ENCODE measurements at places on chromosomes 6 and 20.

DNA sequence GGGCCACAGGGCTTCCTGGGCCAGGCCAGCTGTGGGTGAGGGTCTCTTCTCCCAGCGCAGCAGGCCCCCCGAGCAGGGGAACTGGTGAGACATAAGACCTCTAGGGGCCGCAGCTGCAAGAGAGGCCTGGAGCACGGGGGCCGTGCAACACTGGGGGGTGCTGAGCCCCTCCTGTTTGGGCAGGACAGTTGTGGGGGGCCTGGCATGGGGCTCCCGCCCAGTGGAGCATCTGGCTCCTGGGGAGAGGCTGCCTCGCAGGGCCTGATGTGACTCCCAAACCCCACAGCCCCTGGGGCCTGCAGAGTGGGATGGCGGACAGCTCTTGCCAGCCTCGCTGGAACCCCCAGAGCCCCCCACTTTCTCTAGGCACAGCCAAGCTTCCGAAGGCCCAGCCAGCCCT lies 16.9 kb upstream of the GATA5 start:
- DNase-seq: no peak

GRCh38 chr6:106138151-106138550 lies 52.0 kb downstream of the PRDM1 start:
- no peak for DNase-seq

GRCh38 chr6:158552055-158552795 lies 7.7 kb upstream of the TMEM181 start:
- DNase-seq: no peak

DNA sequence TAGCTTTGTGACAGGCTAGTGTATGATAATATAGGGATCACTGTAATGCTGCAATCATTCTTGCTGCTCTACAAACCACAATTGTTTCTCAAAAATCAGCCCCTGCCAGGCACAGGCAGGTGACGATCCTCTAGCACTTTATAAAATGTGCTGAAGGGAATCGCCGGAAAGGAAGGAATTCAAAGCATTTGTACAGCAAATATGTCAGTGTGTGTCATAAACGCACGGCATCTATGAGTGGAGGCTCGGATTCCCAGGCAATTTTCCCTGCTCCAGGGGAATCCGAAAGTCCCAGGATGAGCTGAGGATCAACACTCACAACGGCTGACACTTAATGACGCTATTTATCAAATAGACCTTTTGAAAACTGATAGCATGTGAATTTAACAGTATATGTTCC lies 1.4 kb downstream of the PHACTR1 start:
- DNase-seq: no peak

DNA sequence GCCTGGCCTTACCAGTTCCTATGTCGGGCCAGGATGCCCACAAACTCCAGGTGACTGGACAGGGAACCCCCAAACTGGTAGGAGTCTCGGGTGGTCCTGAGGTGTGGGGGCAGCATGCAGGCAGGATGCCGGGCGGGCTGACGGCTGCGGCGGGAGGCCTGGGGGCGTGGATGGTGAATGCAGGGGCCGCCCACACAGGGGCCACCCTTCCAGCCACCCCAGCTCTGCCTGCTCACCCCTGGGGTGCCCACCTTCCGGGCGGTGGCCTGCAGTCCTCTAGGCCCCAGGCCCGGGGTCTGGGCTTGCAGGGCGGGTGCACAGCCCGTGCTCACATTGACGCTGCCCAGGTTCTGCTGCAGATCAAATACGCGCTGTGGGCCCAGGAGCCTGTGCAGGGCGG lies 8.4 kb downstream of the ADRM1 start:
- DNase-seq: no peak

- no peak for DNase-seq
These were observed 192.4 kb upstream of the ZNF217 start for GRCh38 chr20:53786071-53786444.

DNA sequence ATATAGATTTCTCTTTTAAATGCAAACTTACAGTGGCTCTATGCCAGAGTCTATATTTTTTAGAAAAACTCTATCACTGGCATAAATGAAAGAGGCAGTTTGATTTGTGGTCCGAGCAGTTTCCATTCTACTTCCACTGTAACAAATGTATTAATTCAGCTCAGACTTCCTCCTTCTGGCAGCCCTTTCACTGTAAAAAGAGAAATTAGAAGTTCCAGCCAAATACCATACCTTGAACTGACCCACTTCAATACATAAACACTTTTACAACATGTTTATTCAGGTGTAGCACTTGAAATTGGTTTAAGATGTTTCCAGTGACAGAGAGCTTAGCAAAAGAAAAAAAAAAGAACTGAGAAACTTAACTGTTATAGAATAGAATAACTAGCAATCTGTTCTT lies 99.3 kb downstream of the BMP5 start:
- DNase-seq: no peak

GRCh38 chr20:32036716-32037485 lies 15.1 kb upstream of the HCK start:
- no peak for DNase-seq

GRCh38 chr6:34424200-34425131 lies 1.4 kb downstream of the RPS10 start:
- DNase-seq: no peak

DNA sequence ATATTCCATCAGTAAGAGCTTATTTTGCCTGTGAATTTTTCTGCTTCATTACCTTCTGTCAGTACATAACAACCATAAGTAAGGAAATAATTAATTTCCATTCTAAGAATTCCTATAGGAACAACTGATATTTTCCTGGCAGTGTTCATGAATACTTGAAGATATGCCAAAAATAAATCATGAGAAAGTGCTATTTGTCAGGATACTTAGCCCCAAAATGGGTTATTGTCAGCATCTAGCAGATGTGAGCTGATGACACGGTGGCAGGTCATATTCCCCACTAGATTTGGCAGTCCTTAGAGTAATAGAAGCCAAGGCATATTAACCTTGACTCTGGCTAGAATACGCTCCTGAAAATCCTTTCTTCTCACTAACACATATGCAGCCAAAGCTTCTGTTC lies 43.2 kb upstream of the CRISP1 start:
- no peak for DNase-seq

DNA sequence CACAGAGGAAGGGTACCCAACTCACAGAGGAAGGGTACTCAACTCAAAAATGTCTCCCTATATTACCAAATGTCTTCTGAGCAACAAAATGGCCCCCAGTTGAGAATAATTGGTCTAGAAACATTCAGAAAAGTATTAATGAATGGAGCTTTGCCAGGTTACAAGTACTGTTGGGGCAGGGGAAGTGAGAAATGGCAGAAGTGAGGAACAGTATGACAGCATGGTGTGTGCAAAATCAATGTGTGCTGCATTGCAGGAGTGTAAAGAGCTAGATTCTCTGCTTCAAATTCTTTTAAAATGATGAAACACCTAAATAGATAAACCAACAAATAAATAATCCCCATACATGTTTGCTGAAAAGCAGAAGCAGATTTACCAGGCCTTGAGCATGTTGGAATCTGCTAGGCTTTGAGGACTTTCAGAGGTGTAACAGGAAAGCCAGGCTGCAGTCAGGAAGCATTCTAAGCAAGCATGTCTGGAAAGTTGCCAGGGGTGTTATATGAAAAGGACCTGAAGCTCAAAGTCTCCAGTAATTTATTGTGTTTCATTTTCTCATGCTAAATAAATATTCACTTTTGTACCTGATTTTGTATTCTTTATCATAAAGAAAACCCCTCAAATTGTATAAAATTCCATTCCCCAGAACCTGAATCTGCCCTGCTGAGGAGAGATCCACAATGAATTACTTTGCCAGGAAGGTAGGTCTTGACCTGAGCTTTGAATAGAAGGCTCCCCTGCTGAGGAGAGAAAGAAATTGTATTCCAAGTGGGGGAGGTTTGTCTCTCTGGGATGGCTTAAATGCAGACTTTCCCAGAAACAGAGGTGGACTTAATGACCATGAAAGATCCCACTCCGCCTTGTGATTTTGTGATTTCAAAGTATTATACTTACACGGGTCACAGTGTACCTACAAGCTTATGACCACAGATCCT lies 265.0 kb upstream of the MARCKS start:
- no peak for DNase-seq

DNA sequence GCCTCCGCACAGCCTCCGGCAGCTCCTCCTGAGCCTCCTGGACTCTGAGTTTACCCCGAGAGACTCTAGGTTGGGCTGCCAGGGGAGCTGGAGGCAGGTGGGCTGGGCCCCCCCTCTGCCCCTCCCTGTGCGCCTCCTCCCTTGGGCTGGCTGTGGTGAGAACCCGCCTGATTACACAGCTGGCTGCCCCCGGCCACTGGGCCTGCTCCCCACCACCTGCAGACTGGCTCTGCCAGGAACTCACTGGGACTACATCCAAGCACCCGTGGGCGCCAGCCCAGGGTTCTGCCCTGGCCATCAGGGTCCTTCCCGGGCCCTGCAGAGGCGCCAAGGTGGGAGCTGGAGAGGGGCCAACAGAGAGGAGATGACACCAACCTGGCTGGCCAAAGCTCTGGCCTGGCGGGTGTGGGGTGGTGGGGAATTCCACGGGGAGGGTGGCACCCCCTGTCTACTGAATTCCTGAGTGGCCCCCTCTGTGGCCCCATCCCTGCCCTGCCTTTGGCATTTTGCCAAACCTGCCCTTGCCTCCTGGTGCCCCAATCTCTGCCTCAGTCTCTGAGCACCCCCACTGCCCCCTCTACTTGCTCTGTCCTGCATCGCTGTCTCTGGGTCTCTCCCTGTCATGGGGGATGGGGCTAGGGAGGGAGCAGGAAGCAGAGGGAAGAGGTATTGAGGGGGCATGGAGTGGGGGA lies 21.9 kb upstream of the CDH22 start:
- no peak for DNase-seq

- DNase-seq: no peak
These were observed 301.1 kb upstream of the RNF217 start for GRCh38 chr6:124661097-124661661.
